ENCODE measurements at places on chromosomes 7 and 10. TPM values are rescaled to one million over a fixed set of nuclear protein-coding genes. Genes with fewer than 3 reads are reported as not detected.
A peak's percentile ranks its signal among the peaks of the same experiment; 100 is the strongest.

- DNase-seq, result no peak
Measured at GRCh38 chr10:218798-219197, 83.5 kb downstream of the ZMYND11 start.

- DNase-seq, result peak; percentile 65
Measured at GRCh38 chr7:35749556-35749955, 51.3 kb upstream of the SEPTIN7 start.

DNA sequence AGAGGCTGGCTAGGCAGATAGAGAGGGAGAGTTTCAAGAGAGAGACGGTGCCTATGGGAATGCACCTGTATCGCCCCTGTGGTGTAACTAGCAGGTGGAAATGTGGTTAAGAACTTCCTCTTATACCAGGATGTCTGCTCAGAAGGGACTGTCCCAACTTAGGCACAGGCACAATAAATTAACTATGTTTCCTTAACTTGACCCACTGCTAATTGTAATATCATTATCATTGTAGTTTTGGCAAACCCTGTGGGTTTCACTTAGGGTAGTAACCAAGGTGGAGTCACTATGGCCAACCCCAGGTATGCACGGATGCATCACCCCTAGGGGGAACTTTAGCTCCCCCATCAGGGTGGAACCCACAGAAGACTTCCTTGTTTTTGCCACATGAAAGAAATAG is 455.7 kb downstream of the DGKB start:
- no peak for DNase-seq

DNA sequence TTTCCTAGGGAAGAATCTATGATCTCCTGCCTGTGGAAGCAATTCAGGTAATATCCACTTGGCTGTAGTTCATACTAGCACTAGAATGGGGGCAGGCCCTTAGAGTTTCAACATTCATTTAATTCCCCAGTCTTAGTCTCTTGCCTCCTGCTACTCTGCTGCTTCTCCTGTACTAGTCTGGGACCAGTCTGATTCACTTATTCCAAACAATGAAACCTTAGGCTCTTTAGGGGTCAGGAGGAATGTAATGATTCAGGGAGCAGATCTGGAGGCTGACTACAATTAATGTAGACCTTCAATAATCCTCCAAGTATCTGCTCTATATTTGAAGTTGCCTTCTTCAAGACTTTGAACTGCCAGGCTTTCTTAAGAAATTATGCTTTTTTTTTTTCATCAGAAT is 101.8 kb downstream of the GNAT3 start:
- DNase-seq, result no peak

GRCh38 chr7:6579446-6579845 is 2.2 kb downstream of the ZDHHC4 start:
- DNase-seq, result no peak

DNA sequence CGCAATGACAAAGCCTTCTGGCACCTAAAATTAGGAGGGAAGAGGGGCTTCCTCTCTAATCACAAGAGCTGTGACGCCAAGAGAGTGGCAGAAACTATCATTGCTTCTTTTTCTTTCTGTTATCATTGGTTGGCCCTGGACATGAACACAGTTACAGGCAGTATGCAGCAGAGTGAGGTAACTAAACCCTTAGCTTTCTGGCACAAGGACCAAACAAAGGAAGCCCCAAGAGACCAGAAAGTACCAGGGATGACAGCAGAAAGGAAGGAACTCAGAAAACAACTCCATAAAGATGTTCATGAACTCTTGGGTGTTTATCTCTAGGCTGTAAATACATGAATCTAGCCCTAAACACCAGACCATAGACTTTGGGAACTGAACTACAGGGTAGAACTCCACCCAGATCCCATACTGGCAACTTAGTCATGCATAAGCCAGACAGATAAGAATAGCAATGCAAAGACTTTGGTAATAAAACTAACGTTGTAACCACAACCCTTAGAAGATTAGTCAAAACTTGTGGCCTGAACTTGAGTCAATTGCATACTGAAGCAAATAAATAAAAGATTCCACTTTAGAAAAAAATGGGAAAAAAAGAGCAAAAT is 195.7 kb upstream of the PTN start:
- DNase-seq, result no peak

- DNase-seq, result no peak
Measured at GRCh38 chr7:146106319-146106718, 10.3 kb upstream of the CNTNAP2 start.

DNA sequence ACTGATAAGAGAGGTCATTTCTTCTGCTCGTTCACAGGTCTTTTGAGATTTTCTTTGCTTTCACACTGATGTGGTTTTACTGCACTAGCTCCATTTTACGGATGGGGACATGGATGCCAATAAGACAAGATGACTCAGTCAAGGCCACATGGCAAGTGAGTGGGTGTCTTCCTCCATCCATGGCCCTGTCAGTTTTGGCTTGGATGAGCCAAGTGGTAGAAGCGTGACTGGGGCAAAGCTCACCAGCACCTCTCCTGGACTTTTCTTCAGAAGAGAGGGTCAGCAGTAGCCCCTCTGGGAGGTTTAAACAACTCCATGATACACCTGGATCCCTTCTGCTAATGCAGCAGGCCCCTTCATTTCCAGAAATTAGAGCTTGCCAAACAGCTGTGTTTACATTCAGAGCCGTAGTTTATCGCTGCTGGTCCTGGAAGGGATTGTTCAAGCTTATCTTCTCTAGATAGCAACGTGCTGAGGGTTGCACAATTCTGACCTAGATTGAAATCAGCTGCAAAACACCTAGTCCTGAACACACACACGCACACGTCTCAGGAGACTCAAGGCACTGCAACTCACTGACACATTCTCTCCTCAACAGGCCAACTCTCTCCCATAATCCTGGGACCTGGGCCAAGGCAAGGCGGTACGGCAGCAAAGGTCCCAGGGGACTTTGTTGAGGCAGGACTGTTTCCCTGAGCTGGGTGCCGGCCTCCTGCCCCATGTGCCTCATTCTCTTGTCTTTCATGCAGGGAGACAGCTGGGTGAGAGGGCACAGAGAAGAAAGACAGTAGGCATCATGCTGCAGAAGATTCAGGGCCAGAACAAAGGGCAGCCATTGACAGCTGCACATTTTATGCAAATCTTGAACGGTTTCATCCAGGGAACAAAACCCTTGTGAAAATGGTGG is 14.2 kb upstream of the PDCD4 start:
- peak; percentile 78 for DNase-seq

GRCh38 chr10:125093199-125093973 is 67.0 kb downstream of the CTBP2 start:
- peak; percentile 71 for DNase-seq

DNA sequence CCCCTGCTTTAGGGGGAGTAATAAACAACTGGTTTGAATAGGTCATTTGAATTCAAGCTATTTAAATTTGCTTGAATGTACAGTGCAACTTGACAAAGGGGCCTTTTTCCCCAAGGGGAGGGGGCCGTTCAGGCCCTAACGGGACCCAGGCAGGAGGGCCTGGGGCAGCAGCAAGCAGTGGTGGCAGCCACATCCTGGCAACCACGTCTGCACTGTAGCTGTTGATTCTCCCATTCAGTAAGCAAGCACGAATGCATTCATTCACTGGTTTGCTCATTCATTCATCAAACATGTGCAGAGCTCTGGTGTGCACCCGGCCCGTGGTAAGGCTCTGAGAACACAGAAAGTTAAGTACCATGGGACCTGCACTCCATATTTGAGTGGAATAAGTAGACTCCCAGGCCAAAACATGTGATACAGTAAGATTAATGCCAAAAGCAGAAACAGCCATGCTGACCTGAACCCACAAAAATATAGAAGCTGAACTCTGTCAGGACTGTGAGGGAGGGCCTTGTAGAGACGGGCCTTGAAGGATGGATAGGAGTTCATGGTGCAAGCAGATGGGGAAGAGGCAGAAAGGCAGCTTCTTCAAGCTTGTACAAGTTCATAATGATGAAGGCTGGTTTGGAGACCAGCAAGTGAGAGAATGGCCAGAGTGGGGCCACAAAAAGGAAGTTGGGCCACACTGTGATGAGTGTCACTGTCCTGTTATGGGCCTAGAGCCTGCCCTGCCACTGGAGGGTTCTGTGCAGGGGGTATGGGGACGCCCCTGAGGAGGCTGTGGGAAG is 29.3 kb upstream of the C10orf53 start:
- DNase-seq, result no peak

DNA sequence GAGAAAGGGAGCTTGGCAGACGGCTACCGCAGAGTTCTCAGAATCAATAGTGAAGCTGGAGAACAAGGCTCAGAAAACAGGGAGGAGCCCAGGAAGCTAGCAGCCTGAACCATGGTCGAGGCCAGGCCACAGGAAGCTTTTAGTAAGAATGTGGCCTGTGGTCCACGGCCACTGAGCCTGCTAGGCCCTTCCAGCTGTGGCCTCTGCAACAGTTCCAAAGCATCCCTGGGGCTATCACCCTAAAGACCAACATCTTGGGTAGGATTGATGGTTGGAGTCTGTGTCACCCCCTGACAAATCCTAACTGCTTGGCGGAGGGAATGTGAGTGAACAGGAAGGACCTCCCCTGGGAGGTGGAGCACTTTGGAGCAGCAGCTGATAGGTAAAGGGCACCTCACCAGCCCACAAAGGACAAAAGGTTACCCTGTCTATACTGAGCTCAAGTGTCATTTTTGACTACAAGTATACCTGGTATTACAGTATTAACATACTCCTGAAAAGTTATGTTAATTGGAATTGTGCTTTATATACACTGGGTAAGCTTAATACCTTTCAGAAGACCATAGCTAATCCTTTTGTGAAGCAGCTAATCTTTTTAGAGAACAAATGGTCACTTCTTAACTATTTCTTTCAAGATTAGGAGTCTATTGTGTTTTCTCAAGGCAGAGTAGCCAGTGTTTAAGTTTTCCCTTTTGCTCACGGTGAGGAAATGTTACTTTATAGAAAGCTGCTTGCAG is 18.7 kb downstream of the PTPRE start:
- DNase-seq, result no peak

- DNase-seq, result no peak
Measured at GRCh38 chr7:87058744-87059524, 520 bp downstream of the ELAPOR2 start.

DNA sequence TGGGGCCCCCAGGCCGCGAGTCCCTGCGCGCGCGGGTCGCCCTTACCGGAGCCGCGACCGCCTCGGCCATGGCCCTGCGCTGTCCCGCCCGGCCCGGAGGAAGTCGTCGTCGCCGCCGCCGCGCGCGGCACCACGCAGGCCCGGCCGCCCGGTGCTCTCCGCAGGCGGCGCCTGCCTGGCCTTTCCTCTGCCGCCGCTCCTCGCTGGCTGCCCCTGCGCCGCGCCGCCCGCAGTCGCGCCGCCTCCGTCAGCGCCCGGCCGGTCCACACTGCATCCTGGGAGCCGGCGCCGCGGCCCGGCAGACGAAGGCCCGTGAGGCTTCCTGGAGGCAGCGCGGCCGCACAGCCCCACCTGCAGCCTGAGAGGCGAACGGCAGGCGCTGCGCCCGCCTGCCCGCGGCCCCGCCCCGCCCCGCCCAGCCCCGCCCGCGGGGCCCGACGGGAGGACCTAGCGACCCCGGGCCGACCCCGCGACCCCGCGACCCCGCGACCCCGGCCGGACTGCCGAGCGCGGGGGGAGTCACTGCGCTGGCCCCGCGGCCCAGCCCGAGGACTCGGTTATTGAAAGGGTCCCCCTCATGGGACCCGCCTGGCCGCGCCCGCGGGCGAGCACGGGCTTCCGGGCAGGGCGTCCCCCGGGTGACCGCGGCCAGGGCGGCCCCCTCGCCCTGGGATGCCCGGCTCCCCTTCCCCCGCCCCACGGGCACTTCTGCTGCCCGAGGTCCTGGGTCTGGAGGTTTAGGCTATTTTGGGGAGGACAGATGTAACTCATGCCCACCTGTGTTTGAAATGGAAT is at the start of gene ZNF746:
ZNF746 (minus strand) TSS at position 343 of the 795 bp plus-strand sequence; CDS start at position 70, 273 bp downstream.
- DNase-seq, result peak; percentile 66

- DNase-seq, result no peak
Measured at GRCh38 chr7:152528612-152529011, 92.8 kb upstream of the KMT2C start.

- DNase-seq, result no peak
Measured at GRCh38 chr7:50584793-50585408, 19.7 kb upstream of the DDC start.

DNA sequence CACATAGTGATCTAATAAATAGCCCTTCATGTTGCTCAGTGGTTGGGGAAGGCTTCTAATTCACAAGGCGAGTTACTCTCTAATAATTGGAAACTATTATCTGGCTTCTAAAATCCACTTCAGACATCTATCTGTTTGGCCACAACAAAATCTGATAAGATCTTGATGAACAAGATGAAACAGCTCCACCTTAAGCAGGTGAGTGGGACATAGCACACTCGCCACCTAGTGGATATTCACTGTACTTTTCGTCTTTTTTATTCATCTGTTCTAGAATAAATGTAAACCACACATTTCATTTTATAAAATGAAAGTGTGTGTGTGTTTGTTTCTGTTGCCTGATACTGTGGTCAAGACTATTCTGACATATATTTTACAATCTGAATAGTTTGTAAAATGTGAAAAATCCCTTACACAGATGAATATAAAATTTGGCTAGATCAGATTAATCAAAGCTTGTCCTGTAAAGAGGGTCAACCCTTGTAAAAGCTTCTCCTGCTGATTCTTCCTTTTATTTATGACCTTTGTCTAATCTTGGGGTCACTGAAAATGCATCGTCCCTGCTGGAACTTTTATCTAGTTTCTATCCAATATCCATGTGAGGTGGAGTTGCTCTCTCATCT is 26.5 kb upstream of the CNTNAP2 start:
- no peak for DNase-seq

- DNase-seq, result no peak
Measured at GRCh38 chr10:685613-686012, 3.9 kb downstream of the DIP2C start.

- no peak for DNase-seq
Measured at GRCh38 chr7:142689439-142690120, 59.7 kb upstream of the PRSS1 start.

DNA sequence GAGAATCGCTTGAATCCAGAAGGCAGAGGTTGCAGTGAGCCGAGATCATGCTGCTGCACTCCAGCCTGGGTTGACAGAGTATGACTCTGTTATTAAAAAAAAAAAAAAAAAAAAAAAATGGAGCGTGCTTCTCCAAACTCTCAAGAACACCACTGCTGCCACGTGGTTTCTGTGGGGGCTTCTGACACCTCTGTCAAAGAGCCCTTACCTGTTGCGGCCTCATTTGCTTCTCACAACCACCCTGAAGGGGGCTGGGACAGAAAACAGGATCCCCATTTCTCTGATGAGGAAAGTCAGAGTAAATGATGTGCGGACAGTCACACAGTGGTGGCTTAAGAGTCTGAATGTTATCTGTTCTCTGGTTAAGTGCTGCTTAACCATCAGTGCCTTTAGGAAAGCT is 95.3 kb downstream of the RNF216 start:
- DNase-seq, result no peak

- DNase-seq, result no peak
Measured at GRCh38 chr10:132563485-132564248, 26.1 kb downstream of the INPP5A start.

- DNase-seq, result no peak
Measured at GRCh38 chr7:135215698-135216097, 4.4 kb upstream of the WDR91 start.

- no peak for DNase-seq
Measured at GRCh38 chr7:43179393-43179792, 66.9 kb downstream of the HECW1 start.

Gene ZNF775
- total RNA-seq, result 8.4 TPM

Gene TSPAN12
- 3.1 TPM for total RNA-seq

Gene PNLIPRP1
- total RNA-seq, result not detected

Gene GBF1
- total RNA-seq, result 16.1 TPM

Gene AKR1C2
- total RNA-seq, result 5.3 TPM

Gene SMARCD3
- 55.5 TPM for total RNA-seq

Gene DNAJC12
- total RNA-seq, result 8.2 TPM

Gene HIPK2
- total RNA-seq, result 9.4 TPM

Gene RARRES2
- total RNA-seq, result 128 TPM

All from uterus (tissue), 4 donors.